Ammon's horn (tissue), 1 donor: ENCODE measurements at places on chromosomes 4 and X.

DNA sequence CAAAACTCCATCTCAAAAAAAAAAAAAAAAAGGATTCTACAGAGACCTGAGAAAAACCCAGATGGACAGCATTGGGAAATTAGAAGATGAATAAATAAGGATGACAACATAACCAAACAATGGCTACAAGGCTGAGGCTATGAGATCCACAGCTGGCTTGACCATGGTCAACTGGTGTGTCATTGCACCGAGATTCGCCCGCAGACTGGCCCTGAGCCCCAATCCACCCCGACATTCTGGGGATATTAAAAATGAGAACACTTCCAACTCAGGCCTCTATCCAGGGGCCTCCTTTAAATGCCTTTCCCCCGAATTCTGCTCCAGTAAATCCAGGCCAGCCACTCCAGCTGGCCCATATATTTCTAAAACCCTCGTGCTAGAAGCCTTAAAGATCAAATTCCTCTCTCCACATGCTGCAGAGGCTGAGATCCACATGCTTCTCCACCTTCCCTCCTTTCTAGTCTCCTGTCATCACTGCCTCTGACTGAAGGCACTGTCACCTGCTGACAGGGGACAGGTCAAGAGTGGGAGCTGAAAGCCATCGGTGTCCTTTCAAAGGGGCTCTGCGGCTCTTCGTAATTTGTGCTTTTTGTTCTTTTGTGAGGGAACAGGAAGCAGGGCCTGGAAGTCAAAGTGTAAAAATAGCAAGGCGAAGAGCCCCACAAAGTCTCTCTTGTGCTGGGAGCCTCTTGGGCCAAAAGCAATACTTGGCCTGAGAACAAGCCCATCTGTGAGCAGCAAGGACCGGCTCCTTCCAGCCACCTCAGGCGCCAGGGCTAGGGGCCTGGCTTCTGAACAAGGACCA lies 203.7 kb downstream of the NSUN7 start:
- peak; percentile 54 for DNase-seq

GRCh38 chr4:55215087-55215486 lies 89.7 kb upstream of the KDR start:
- no peak for DNase-seq

GRCh38 chrX:134371133-134371532 lies 88.8 kb upstream of the HPRT1 start:
- no peak for DNase-seq

DNA sequence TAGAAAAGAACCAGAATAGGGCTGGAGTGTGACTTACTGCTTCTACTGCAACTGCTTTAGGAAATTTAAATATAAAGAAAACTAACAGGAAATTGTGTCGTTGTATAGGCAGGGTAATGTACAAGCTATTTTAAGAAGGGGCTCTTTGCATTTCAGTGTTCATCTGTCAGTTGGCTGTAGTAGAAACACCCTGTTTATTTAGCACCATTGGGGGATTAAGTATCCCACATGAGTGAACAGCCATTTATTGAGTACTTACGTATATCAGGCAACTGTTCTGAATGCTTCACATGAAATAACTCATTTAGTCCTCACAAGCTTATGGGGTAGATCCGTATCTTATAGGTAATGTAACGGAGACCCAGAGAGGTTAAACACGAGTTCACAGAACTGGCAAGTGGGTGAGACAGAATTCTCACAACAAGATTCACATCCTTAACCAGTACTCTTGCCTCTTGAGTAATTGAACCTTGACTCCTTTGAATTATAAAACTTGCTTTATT lies 23.9 kb downstream of the STIM2 start:
- DNase-seq = no peak
